ENCODE measurements at places on chromosomes 11 and 22.

GRCh38 chr11:27159335-27159679, 118.7 kb downstream of the BBOX1 start:
- no peak for DNase-seq

GRCh38 chr11:113773092-113773415, 438 bp downstream of the ZW10 start:
- DNase-seq, result peak; percentile 39

GRCh38 chr22:36546932-36547331, 18.0 kb upstream of the EIF3D start:
- DNase-seq, result no peak

- DNase-seq, result no peak
These were observed 62.5 kb downstream of the TCF20 start for GRCh38 chr22:42207918-42208317.

GRCh38 chr22:18979957-18980356, 43.9 kb upstream of the PRODH start:
- DNase-seq, result no peak

DNA sequence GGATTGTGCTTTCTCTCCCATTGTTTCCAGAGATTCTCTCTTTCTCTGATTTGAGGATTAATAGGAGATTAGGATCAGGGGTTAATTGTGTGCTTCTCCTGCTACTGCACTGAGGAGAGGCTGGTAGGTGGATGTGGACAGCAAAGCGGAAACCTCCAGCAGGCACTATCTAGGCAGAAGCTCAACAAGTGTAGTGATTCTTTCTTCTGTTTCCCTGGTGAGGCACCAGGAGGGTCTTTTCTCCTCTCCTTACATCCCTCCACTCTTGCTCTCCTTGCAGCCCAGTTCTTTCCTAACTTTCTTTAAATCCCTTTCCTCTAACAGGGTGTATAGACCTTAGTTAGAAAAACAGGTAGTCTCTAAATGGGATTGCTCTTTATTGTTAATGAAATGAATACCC, 1.9 kb upstream of the ZBTB16 start:
- no peak for DNase-seq

GRCh38 chr22:46650078-46650810, 30.1 kb downstream of the GRAMD4 start:
- DNase-seq, result no peak

DNA sequence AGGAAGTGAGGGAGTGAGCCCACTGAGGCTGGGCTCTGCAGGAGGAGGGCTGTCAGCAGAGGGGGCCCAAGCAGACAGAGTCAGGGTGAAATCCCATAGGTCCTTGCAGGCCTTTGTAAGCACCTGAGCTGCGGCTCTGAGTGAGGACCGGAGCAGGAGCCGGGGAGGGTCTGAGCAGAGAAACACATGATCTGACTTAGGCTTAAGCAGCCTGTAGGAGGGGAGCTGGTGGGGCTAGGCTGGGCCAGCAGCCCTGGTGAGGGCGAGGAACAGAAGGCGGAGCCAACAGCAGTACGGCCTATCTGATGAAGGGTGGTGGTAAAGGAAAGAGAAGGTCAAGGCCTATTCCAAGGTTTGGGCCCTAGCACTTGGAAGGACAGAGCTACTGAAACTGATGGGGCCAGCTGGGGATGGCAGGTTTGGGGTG, 26.9 kb upstream of the CBX7 start:
- DNase-seq, result no peak

All from BE2C (cell line).